ENCODE measurements at places on chromosomes 6 and 20.

DNA sequence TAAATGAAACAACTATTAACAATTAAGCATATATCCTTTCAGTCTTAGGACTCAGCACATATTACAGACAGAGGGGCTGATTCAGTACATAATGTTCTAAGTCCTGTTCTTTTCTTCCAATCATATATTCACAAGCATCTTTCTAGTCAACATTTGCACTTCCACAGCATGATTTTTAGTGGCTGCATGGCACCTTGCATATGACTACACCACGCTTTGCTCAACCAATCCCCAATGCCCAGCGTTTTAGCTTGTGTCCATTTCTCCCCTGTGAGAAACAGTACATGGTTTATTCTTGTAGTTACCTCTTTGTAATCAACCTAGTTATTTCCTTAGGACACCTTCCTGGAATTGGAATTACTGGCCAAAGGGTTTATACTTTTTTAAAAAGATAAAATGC is 33.2 kb downstream of the AAR2 start:
- DNase-seq = no peak

DNA sequence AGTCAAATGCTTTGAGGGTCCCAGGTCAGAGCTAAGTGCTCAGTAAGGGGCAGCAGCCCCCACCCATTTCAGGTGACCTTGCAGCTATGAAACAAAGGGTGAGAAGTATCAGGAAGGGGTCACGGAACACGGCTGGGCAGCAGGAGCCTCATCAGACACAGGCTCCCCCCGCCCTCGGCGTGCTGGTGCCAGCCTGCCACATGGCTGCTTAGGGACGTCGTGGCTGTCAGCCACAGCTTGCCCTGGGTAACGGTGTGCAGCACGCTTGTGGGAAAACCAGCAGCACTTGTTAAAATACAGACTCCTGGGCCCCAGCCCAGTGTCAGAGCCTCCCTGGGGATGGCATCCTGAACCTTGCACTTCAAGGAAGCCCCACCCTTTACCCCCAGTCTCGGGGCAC is 39.3 kb downstream of the SSR1 start:
- no peak for DNase-seq

- DNase-seq = no peak
These were observed 108.2 kb downstream of the PLG start for GRCh38 chr6:160810238-160810637.

DNA sequence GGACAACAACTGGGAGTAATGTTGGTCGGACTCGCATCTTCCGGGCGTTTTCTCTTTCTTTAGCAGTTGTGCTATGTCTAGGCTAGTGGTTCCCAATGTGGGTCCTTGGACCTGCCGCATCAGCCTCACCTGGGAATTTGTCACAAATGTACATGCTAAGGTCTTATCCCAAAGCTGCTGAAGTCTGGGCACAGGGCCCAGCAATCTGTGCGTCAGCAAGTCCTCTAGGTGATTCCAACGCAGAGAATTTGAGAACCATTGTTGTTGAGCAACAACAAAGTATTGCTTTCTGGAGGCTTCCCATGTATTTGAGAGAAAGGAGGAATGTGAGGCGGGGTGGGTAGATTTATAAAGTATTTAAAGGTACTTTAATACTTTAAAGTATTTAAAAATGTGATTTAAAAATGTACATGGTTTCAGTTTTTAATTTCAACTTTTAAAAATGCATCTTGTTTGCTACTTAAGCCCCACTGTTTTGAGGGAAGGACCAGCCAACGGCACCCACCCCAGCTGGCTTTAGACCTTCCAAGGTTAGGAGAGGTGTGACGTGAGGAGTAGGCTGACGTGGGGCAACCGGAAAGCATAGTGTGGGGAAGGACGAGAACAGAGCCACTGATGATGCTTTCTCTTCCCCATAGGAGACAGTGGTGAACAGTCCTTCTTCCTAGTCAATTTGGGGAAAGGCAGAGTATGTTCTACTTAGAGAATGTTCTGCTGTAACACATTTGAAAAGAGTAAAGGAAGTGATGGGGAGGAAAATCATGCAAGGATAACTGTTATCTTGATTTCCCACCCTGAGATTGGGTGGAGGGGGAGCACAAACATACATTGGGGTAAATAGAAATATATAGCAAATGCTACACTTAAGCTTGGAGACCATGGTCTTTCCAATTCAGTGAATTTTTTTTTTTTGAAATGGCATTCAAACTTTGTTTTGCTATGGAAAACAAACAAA is 4.3 kb downstream of the UST start:
- DNase-seq = peak; percentile 64

DNA sequence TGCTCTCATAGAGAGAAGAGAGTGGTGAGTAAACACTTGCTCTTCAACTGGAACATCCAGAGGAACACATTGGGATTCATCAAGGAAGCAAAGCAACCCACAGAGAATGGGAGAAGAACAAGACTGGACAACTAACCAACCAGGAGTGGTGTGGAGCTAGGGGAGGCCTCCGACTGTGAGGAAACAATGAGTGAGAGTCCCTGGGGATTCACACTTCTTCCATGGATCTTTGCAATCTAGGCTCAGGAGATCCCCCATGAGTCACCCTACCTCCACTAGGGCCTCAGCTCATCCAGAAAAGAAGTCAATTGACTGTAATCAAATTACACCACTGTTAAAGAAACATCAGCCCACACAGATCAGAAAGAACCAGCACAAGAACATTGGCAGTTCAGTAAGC is 42.3 kb upstream of the CLVS2 start:
- DNase-seq = no peak

GRCh38 chr6:13431861-13432465 is 55.4 kb downstream of the GFOD1 start:
- peak; percentile 53 for DNase-seq

GRCh38 chr6:137391061-137391814 is 103.0 kb downstream of the OLIG3 start:
- DNase-seq = no peak

DNA sequence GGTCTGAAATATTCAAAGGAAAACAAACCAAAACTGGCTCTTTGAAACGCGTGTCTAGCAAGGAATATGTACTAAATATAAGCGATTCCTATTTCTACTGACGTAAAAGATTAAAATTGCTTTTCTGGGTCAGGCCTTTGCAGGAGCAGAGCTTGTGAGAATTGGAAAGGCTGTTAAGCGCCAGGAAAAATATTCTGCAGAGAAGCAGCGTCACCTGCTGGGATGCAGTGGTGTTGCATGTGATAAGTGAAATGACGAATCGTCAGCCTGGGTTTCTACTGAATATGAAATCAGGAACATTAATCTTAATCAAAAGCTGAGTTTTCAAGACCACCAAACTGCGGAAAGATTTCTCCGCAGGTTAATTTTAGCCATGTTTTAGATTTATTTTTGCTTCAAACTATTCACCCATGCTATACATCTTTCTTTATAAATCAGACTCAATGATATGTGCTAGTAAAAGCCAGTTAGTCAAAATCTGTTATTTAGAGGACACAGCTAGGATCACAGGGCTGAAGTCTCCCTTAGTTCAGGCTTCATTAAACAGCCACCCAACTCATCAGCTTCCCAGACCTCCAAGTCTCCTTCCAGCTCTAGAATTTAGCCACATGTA is 67.4 kb downstream of the ALDH8A1 start:
- DNase-seq = peak; percentile 93

- DNase-seq = no peak
These were observed 153.2 kb upstream of the THBS2 start for GRCh38 chr6:169406804-169407203.
